Spinal cord (tissue), 10 donors: ENCODE measurements at places on chromosomes 1 and 21.
A peak's percentile ranks its signal among the peaks of the same experiment; 100 is the strongest.

DNA sequence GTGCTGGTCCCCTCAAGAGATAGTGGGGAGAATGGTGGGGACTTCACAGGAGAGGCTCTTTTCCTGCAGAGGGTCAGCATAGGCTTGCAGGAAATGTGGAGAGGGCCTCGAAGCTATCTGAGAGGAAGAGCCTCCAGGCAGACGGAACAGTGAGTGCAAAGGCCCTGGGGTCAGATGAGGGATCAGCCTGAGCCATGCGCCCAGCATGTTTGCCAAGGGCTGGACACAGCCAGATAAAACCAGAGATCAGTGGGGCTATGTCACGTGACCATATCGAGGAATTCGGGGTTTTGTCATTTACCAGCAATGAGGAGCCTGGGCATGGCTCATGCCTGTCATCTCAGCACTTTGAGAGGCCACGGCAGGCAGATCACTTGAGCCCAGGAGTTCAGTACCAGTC lies 6.5 kb upstream of the UTS2 start:
- H3K36me3 ChIP-seq: no peaks in the 10 kb centered on the region
- H3K27me3 ChIP-seq: no peaks in the 10 kb centered on the region
- H3K27ac ChIP-seq: no peak overlapping the region
- H3K4me1 ChIP-seq: no peaks in the 10 kb centered on the region
- no peak overlapping the region for H3K4me3 ChIP-seq
- DNase-seq: no peak

DNA sequence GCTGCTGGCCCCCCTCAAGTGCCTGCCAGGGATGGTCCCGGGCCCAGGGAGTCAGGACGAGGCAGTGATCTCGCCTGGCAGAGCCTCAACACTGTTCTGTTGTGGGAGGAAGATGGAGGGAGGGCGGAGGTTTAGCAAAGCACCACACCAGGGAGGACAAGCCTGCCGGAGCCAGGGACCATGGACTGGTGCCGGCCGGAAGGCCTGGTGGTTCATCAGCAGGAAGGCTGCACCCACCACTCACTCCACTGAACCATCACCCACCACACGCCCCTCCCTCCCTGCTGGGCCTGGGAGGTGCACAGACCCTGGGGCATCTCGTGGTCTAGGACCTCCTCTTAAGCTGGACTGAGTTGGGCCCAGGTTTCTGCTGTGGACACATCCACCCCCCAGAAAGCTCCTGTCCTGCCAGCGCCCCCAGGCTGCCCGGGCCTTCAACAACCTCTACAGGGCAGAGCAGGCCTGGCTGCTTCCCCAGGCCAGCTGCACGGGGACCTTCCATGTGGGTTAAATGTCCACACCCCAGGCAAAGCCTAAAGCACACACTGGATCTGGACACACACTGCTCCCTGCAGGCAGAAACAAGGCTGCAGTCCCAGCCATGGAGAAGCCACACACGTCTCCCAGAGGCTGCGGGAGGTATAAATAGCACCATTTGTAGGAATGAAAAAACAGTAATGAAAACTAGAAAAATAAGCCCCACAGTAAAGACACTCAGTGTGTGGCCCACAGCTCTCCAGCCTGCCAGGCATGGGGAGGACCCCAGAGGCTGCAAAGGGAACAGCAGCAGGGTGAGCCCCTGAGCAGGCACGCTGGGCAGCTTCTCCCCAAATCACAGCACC lies 10.4 kb upstream of the TMEM240 start:
- DNase-seq: no peak
- peaks cover 24% of the 10 kb centered on the region for H3K4me1 ChIP-seq
- H3K4me3 ChIP-seq: no peak overlapping the region
- no peaks in the 10 kb centered on the region for H3K27me3 ChIP-seq
- peaks cover 69% of the 10 kb centered on the region for H3K36me3 ChIP-seq
- peak overlapping the region; percentile 33 for H3K27ac ChIP-seq

DNA sequence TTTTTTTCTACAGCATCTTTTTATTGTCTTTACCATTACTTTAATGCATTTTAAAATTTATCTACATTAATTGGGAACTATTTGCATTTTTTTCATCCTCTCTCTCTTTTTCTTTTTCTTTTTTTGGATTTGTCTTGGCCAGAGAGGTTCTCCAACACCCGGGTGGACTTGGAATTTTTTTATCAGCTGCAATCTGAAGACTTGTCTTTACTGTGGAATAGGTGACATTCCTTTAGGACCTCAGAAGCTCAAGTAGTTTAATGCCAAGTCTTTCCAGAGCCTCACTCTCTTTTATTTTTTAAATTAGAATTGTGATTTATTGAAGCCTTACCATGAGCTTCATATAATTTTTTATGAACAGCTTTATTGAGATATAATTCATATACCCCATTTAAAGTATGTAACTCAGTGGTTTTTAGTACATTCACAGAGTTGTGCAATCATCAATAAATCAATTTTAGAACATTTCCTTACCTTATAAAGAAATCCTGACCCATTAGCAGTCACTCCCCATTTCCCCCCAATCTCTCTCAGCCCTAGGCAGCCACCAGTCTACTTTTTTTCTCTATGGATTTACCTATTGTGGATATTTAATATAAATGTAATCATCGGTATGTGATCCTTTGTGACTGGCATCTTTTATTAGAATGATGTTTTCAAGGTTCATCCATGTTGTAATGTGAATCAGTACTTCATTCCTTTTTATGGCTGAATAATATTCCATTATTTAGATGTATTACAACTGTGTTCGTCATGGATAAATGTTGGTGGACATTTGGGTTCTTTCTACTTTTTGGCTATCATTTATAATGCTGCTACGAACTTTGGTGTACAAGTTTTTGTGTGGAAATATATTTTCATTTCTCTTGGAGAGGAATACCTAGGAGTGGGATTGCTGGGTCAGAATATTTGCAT lies 6.2 kb downstream of the TUFT1 start:
- no peak for DNase-seq
- no peak overlapping the region for H3K4me3 ChIP-seq
- no peaks in the 10 kb centered on the region for H3K27me3 ChIP-seq

DNA sequence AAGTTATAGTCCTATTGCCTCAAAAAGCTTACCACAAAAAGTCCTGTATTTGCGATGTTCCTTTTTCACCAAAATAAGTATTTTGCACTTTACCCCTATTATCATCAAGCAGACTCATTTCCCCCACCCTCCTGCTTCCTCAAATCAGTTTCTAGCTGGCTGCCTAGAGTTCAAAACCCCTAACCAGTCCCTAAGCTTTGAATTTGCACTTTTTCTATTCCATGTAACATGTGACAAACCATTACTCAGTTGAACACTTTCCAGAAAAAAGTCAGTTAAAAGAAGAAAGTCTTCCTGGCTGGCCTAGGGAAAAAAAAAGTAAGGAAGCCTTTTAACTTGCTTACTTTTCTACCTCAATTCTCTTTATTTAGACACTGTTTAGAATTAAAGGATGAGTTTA lies 8.2 kb downstream of the CEP170 start:
- no peaks in the 10 kb centered on the region for H3K4me1 ChIP-seq
- H3K36me3 ChIP-seq: peaks cover 2% of the 10 kb centered on the region
- no peaks in the 10 kb centered on the region for H3K27me3 ChIP-seq
- H3K27ac ChIP-seq: no peak overlapping the region
- H3K4me3 ChIP-seq: no peak overlapping the region

- H3K27me3 ChIP-seq: no peaks in the 10 kb centered on the region
- no peaks in the 10 kb centered on the region for H3K4me1 ChIP-seq
- no peak overlapping the region for H3K4me3 ChIP-seq
- no peak for DNase-seq
Measured at GRCh38 chr1:159882527-159882862, 17.5 kb downstream of the CFAP45 start.

DNA sequence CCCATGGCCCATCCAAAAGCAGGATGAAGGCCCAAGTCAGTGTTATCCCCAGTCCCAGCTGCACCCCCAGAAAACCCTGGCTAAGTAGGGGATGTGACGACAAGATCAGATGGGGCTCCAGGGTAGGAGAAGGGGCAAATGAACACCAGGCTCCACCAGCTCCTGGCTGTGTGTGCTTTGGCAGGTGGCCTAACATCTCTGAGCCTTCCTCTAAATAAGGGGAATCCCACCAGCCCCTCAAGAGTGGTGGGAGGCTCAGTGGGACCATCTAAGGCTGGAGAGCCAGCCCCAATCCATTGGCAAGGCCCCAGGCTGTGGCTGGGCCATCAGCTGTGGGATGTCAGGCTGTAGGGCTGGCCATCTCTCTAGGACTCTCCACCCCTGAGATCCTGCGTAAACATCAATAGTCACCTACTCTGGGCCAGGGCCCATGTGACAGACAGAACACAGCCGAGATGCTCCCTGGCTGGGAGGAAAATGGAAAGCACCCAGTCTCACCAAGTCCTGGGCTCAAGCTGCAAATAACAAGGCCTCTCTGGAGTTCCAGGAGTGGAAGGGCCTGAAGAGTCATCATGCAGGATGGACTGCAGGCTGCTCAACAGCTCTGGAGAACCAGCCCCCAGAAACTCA lies 7.5 kb downstream of the SDC3 start:
- no peaks in the 10 kb centered on the region for H3K27me3 ChIP-seq
- no peak for DNase-seq
- peaks cover 25% of the 10 kb centered on the region for H3K36me3 ChIP-seq
- H3K4me1 ChIP-seq: peaks cover 76% of the 10 kb centered on the region
- no peak overlapping the region for H3K4me3 ChIP-seq

GRCh38 chr1:202807926-202808757 lies at the start of gene KDM5B:
Gene KDM5B (minus strand): TSS chr1:202808421. CDS start chr1:202808305, 116 bp downstream.
- DNase-seq: peak; percentile 65
- H3K4me3 ChIP-seq: peak within 1 kb of the TSS; percentile 62
- H3K27ac ChIP-seq: peak within 1 kb of the TSS; percentile 69
- no peaks in the 10 kb centered on the region for H3K27me3 ChIP-seq
- H3K4me1 ChIP-seq: peaks cover 22% of the 10 kb centered on the region
- no peaks in the 10 kb centered on the region for H3K36me3 ChIP-seq

DNA sequence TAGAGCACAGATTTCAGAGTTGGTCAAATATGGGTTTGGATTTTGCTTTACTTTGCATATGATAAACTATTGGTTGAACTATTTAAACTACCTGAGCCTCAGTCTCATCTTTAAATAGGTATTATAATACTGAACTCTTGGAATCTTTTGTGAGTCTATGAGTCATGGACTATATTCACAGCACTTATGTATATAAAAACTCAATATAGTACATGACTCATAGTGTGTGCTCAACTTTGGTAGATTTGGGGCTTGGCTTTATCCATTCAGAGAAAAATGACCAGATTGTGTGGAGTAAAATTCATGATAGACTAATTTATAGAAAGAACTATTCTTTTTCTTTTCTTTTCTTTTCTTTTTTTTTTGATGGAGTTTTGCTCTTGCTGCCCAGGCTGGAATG lies 28.7 kb downstream of the FCRL3 start:
- no peak overlapping the region for H3K27ac ChIP-seq
- no peak overlapping the region for H3K4me3 ChIP-seq
- no peaks in the 10 kb centered on the region for H3K4me1 ChIP-seq
- no peak for DNase-seq
- no peaks in the 10 kb centered on the region for H3K27me3 ChIP-seq

- H3K4me3 ChIP-seq: peak overlapping the region; percentile 9
- H3K27me3 ChIP-seq: peaks cover 16% of the 10 kb centered on the region
- no peaks in the 10 kb centered on the region for H3K36me3 ChIP-seq
- peaks cover 9% of the 10 kb centered on the region for H3K4me1 ChIP-seq
Measured at GRCh38 chr21:45590726-45591618, 48.7 kb upstream of the SLC19A1 start.

DNA sequence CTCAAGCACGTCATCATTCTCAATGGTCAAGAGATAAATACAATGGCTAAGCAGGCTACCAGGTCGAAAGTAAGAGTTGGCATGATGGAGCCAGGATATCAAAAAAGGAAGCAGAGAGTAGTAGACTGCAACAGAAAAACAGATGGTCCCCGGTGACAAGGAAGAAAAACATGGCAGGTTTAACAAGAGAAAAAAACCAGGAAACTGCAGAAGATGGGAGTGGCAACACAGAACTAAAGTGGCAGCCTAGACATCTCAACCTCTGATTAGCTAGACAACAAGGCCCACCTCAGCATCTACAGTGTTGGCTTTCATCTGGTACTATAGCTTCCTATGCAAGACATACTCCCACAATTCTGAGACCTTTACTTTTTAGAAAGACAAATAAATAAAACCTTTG lies 3.1 kb downstream of the UBR4 start:
- H3K4me3 ChIP-seq: no peak overlapping the region
- H3K27me3 ChIP-seq: no peaks in the 10 kb centered on the region
- H3K27ac ChIP-seq: no peak overlapping the region
- peaks cover 18% of the 10 kb centered on the region for H3K4me1 ChIP-seq
- H3K36me3 ChIP-seq: peaks cover 4% of the 10 kb centered on the region
- no peak for DNase-seq

DNA sequence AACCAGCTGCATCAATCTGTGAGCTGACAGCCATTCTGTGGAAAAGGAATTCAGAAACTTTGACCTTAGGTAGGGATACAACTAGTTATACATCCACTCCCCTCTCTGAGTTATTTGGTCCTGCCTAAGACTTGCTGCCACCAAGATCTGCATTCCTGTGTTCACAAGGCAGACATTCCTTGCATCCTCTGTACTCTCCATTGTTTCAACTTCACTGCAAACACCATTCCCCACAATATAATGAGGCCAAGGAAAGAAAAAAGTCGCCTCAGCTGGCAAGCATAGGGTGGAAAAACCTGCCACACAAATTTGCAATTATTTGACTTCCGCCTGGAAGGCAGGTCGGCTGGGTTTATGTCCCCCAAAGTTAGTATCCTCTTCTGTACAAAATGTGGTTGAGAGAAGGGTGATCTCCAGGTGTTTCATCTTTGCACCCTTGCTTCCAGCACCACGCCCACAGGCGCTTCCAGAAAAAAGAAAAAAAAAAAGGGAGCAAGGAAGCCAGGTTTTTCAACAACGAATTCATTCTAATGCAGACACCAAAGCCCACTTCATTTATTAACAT lies 676 bp upstream of the CTTNBP2NL start:
- no peak for DNase-seq
- H3K27ac ChIP-seq: peak overlapping the region; percentile 95
- H3K36me3 ChIP-seq: no peaks in the 10 kb centered on the region
- peak overlapping the region; percentile 99 for H3K4me3 ChIP-seq
- no peaks in the 10 kb centered on the region for H3K27me3 ChIP-seq
- peaks cover 16% of the 10 kb centered on the region for H3K4me1 ChIP-seq

GRCh38 chr21:17709266-17709611 lies 96.5 kb upstream of the BTG3 start:
- no peak overlapping the region for H3K4me3 ChIP-seq
- H3K36me3 ChIP-seq: no peaks in the 10 kb centered on the region
- no peaks in the 10 kb centered on the region for H3K27me3 ChIP-seq
- H3K4me1 ChIP-seq: no peaks in the 10 kb centered on the region

GRCh38 chr21:34279883-34280282 lies 83.9 kb upstream of the KCNE2 start:
- H3K27me3 ChIP-seq: no peaks in the 10 kb centered on the region
- no peak for DNase-seq
- peaks cover 14% of the 10 kb centered on the region for H3K4me1 ChIP-seq
- no peak overlapping the region for H3K4me3 ChIP-seq
- no peaks in the 10 kb centered on the region for H3K36me3 ChIP-seq
